Stimulated activated CD4-positive, alpha-beta T cell treated with anti-CD3 and anti-CD28 coated beads, Interleukin-1b, Interleukin-23, amount 100 ng/mL, for 48 hours (primary cell): ENCODE measurements at places on chromosomes 16 and 17.

GRCh38 chr17:56978441-56979090 is 635 bp downstream of the SCPEP1 start:
- DNase-seq, result no peak

DNA sequence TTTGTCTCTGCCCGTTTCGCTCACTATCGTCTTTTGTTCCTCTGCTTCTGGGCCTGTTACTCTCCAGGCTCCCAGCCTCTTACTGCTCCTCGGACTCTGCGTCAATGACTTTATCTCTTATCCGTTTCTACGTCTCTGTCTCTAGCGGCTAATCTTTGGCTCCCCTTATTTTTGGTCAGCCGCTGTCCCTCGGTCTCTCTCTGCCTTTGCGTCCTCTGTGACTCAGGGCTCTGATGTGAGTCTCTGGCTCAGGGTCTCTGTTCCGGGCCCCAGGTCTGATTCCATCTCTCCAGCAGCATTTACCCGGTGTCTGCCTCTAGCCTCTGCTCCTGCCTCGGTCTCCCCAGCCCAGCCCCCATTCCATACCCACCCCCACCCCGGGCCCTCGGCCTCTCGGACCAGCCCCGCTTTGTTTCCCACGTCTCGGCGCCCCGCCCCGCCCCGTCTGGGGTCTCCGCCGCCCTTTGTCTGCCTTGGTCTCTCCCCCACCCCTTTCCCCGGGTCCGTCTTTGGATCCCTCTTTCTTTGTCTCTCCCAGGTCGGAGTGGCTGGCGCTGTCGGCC is 547 bp upstream of the ZNF48 start:
- DNase-seq, result no peak

- DNase-seq, result no peak
These were observed 108.6 kb downstream of the CCT6B start for GRCh38 chr17:34852614-34853013.

DNA sequence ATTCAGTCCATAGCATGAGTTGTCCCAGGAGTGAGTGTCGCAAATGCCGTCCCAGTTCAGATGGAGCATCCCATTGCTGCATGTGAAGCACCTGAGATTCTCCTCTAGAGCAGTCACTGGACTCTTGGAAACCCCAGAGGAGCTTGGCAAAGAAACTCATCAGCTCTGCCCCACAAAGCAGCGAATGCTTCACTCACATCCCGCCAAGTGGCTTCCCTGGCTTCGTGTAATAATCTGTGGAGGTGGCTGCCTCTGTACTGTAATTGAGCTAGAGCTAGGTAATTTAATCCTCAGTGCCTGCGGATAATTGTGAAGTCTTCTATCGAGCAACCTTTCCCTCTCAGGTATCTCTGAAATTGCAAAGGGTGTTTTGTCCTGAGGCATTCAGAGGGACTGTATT is 107.1 kb downstream of the SNX29 start:
- DNase-seq, result no peak

DNA sequence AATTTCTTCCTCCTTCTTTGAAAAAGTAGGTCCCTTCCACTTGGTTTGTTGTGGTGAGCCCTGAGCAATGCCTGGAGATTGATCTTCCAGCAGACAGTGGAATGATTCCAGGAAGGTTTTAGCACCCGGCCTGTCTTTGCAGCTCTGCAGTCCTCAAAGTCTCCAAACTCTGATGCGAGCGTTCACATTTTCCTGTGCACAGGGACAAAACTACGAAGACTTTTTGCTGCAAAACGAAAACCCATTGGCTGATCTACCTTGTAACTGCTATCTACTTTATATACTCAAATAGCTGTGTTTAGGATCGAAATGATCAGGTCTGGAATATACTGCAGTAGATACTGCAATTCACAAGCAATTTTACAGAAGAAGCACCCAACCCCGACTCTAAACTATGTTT is 21.7 kb downstream of the G6PC1 start:
- no peak for DNase-seq
